ENCODE measurements at places on chromosomes 2 and 18. TPM values are rescaled to one million over a fixed set of nuclear protein-coding genes. Genes with fewer than 3 reads are reported as not detected.

The EVA1A gene
- total RNA-seq: not detected

The SNED1 gene
- total RNA-seq: 78.0 TPM

The ACMSD gene
- total RNA-seq: 0.20 TPM

DNA sequence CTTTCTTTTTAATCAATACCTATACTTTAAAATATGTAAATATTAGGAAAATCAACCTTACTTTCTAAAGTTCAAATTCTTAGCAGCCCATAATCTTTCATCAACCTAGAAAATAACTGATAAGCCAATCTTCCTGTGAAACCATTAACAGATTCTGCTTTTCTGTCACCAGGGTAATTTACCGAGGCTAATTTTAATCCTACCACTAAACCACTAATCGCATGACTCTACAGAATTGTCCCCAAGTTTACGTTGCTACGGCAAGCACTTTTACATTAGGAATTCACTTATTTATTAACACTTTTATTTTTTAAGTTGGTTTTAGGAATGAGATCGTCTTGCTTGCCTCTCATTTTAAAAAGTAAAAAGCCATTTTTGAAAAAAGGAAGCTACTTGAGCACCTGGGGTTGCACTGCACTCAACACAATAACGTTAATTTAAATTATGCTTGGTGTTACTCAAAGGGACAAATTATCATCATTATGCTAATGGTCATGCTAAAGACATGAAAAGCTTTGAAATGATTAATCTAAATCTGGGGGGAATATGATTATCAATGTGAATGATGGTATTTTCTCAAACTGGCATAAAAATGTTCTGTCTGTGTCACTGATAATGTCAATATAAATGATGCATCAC lies 10.2 kb downstream of the ZNF516 start:
- no peaks in the 10 kb centered on the region for H3K4me1 ChIP-seq
- no peak overlapping the region for H3K27ac ChIP-seq
- H3K27me3 ChIP-seq: peaks cover 21% of the 10 kb centered on the region
- H3K36me3 ChIP-seq: no peaks in the 10 kb centered on the region

GRCh38 chr2:9025746-9026145 lies 22.3 kb upstream of the MBOAT2 start:
- no peaks in the 10 kb centered on the region for H3K4me1 ChIP-seq
- H3K36me3 ChIP-seq: no peaks in the 10 kb centered on the region
- no peak overlapping the region for H3K27ac ChIP-seq
- peaks cover 4% of the 10 kb centered on the region for H3K27me3 ChIP-seq
- no peak for DNase-seq

DNA sequence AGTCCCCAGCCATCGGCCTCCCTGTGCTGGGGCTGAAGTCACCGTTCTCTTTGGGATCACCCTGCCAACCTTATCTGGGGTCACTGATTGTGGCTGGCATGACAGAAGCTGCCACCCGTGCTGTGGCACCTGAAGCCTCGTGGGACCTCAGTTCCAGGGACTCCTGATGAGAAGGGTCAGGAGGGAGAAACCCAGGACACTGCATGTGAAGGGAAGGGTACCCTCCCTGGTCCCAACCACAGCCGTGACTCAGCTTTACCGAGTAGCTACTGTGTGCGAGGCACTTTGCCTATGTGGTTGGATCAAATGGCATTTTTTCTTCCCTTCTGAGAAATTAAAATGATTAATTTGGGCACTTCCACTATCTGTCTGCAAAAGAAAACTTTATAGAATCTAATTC lies 64.4 kb downstream of the SP110 start:
- no peak overlapping the region for H3K27ac ChIP-seq
- H3K36me3 ChIP-seq: no peaks in the 10 kb centered on the region
- no peaks in the 10 kb centered on the region for H3K27me3 ChIP-seq
- no peaks in the 10 kb centered on the region for H3K4me1 ChIP-seq

- H3K4me3 ChIP-seq: no peak overlapping the region
- no peaks in the 10 kb centered on the region for H3K27me3 ChIP-seq
- H3K27ac ChIP-seq: no peak overlapping the region
- no peaks in the 10 kb centered on the region for H3K4me1 ChIP-seq
- H3K36me3 ChIP-seq: peaks cover 8% of the 10 kb centered on the region
- DNase-seq: no peak
These were observed 30.3 kb downstream of the ALMS1 start for GRCh38 chr2:73415906-73416305.

DNA sequence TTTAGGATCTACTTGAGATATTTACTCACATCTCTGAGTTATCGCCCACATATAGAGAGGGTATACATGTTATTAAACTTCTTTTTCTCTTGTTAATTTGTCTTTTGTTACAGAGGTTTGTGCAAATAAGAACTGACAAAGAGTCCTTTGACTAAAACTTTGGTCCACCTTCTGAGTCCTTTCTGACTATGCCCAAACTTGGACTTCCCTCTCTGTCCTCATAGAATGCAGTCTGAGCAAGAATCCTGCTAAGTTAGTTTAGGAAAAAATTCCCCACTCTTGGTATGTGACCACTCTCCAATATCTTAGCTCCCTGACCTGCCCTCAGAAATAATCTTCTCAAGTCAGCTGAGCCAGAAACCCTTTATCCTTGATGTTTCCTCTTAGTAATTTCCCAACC lies 257.5 kb upstream of the REG3G start:
- no peak overlapping the region for H3K4me3 ChIP-seq
- DNase-seq: no peak
- H3K27ac ChIP-seq: no peak overlapping the region
- no peaks in the 10 kb centered on the region for H3K27me3 ChIP-seq
- H3K36me3 ChIP-seq: no peaks in the 10 kb centered on the region

- DNase-seq: no peak
- no peaks in the 10 kb centered on the region for H3K36me3 ChIP-seq
- H3K27ac ChIP-seq: no peak overlapping the region
- H3K4me3 ChIP-seq: no peak overlapping the region
- H3K4me1 ChIP-seq: no peaks in the 10 kb centered on the region
- H3K27me3 ChIP-seq: peaks cover 10% of the 10 kb centered on the region
These were observed 456 bp downstream of the LRP1B start for GRCh38 chr2:142130111-142131009.

Measured in T-cell (primary cell).